ENCODE measurements at places on chromosomes 13 and 19.

DNA sequence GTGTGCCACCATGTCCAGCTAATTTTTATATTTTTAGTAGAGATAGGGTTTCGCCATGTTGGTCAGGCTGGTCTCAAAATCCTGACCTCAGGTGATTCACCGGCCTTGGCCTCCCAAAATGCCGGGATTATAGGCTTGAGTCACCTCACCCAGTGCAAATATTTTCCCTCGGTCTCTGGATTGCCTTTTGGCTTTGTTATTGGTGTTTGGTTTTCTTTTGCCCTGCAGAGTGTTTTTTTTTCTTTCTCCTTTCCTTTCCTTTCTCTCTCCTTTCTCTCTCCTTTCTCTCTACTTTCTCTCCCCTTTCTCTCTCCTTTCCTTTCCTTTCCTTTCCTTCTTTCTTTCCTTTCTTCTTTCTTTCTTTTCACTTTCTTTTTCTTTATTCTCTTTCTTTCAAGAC lies 33.2 kb downstream of the KDM4B start:
- DNase-seq = no peak

DNA sequence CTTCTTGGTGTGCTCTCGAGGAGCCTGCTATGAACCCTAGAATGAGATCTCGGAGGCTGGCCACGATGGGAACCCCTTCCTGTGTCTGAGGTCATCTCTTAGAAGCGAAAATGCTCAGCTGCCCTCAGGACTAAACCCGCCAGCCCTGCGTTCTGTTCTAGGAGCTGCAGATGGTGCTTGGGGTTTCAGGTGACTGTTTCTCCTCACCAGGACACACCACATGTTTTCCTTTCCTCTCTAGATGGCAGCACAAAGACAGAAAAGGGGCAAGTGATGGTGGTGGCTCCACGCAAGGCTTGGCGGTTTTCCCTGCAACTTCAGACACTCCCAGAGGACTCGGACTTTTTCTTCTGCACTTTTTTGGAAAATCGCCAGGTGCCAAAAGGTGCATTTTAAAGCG lies 60.1 kb downstream of the RNASEH2B start:
- DNase-seq = no peak

- no peak for DNase-seq
Observed at GRCh38 chr19:38210458-38210987, 13.5 kb downstream of the DPF1 start.

DNA sequence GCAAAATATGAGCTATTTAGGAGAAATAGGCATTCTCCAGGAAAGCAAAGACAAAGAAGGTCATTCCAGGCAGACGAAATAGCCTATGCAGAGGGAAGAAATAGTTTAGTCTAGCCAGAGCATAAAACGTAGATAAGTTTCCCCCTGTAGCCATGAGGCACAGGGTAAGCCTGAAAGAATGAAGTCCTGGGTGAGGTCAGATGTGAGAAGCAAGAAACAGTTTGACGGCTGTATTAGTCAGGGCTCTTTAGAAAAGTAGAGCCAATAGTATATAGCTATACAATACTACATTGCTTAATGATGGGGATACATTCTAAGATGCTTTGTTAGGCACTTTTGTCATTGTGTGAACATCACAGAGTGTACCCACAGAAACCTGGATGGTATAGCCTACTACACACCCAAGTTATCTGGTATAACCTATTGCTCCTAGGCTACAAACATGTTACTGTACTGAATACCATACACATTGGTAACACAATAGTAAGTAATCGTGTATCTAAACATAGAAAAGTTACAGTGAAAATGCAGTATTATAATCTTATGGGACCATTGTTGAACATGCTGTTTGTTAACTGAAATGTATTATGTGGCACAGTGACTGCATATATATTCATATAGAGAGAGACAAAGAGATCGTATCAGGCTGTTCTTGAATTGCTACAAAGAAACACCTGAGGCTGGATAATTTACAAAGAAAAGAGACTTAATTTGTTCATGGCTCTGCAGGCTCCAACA lies 59.3 kb upstream of the WDFY2 start:
- DNase-seq = no peak

GRCh38 chr19:41403181-41403970 lies 5.8 kb downstream of the BCKDHA start:
- no peak for DNase-seq

DNA sequence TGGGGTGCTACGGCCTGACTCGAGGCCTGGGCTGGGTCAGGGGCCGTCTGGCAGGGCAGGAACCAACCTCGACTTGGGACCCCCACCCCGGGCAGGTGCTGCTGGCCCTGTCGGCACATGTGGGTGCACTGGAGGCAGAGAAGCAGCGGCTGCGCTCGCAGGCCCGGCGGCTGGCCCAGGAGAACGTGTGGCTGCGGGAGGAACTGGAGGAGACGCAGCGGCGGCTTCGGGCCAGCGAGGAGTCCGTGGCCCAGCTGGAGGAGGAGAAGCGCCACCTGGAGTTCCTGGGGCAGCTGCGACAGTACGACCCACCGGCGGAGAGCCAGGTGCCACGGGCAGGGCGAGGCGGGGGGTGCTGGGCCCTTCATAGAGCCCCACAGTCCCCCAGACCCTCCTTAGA lies 5.9 kb downstream of the KLC3 start:
- no peak for DNase-seq

- no peak for DNase-seq
Observed at GRCh38 chr13:75481176-75482069, 546 bp downstream of the TBC1D4 start.

DNA sequence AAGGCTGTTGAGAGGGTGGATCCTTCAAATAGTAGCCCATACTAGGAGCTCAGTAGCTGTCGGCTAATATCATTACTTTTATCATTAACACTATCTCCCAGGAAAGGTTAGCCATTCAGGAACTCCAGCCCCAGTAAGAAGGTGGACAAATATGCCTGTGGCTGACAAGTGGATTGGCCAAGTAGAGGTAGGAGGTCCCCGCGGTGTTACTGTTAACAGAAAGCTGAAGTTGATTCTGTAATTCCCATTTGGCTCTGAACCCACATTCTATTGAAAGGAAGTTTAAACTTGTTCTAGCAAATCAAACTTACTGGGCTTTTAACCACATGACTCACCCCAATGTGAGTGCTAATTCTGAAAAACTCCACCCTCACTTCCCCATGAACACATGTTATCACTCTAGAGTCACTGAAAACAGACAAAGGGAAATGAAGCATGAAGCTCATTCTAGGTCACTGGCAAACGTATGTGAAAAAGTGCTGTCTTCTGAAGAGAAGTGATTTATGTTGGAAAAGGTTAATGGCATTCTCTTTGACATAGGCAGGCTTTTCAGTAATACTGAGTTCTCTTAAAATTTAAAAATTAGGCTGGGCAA lies 273.5 kb downstream of the FGF14 start:
- no peak for DNase-seq
